ENCODE measurements at places on chromosomes 11 and 22.

DNA sequence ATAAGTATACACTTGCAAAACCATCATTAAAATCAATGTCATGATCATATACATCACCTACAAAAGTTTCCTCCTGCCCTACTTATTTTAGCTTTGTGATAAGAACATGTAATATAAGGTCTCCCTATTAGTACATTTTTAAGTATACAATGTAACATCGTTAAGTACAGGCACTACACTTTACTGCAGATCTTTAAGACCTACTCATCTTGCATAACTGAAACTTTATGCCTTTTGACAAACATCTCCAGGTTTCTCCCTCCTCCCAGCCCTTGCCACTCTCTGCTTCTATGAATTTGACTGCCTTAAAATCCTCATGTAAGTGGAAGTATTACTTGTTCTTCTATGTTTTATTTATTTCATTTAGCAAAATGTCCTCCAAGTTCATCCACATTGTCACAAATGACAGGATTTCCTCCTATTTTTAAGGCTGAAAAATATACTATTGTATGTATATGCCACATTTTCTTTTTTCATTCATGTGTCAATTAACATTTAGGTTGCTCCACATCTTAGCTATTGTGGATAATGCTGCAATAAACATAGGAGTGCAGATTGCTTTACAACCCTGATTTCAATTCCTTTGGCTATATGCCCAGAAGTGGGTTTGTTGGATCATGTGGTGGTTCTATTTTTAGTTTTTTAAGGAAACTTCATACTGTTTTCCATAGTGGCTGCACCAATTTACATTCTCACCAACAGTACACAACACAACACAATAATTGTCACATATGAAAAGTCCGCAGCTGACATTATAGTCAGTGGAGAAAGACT lies 471.1 kb upstream of the ANO3 start:
- no peak for DNase-seq

DNA sequence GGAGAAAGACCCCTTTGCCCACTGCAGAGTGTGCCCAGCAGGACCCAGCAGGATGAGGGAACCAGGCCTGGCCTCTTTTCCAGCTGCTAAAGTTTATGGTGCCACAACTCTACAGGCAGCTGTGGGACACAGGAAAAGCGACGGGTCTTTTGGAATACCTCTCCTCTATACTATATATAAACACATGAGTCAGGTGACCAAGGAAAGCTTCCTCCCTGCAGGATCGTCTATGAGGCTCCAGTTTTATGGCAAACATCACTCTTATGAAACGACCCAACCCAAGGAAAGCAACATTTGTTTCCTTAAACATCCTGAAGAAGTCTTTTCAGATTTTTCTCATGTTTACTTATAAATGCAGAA lies 102.8 kb upstream of the AKIP1 start:
- no peak for DNase-seq

DNA sequence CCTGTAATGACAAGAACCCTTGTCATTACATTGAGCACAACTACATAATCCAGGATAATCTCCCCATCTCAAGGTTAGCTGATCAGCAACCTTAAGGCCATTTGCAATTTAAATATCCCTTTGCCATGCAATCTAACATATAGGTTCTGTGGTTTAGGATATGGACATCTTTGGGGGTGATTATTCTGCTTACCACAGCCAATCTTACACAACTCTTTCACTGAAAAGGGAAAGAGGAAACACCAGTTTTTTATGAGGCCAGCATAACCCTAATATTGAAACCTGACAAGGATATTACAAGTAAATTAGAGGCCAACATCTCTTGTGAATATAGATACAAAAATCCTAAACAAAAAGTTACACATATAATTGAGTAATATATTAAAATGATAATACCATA lies 78.5 kb downstream of the CYP2R1 start:
- DNase-seq = no peak

DNA sequence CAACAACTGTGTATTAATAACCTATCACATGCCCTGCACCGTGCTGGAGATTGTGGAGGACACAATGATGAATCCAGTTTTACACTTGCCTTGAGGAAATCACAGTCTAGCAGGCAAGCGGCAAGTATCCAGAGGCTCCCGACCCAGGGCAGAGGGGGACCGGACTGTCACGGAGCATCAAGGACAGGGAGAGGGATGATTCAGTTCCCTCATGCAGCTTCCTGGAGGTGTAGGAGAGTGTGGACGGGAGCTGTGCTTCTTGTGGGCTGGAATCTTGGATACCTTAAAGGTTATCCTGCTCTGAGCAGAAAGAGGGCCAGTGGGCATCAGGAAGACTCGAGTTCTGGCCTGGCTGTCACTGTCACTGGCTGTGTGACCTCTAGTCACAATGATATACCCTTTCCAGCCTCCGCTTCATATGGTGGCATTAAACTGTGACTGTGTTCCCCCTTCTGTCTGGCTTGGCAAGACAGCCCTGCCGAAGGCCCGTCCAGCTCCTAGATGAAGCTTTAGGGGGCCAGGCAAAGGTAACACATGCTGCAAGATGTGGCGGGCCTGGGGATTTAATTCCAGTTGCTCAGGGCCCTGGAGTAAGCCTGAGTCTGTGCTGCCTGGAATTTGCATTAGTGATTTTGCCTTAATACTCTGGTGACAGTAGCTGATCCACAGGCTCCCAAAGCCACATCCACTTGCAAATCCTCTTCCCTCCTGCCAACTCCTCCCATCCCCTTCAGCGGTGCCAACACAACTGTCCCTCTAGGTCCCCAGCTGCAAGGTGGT lies 162.8 kb downstream of the DSCAML1 start:
- DNase-seq = no peak

- DNase-seq = no peak
Measured at GRCh38 chr11:8729837-8730696, 47.5 kb downstream of the RPL27A start.

DNA sequence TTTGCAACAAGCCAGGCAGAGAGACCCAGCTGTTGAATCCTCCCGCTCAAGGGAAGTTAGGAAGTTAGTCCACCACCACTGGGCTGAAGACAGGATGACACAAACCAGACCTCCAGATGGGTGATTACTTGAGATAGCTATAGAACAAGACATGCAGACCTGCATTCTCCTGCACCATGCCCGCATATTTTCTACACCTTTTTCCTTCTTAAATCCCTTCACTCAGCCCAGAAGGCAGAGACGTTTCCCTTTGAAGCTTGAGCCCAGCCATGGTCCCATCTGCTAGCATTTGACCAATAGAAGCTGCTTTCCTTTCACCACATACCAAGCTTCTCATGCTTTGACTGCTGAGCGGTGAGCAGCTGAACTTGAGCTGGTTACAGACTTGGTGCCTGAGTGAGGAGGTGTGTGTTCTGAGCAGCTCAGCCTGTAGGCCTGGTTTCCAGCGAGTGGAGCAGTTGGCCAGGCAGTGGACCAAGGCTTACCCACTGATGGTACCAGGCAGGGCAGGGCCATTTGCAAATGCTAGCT lies 29.2 kb upstream of the CBX6 start:
- DNase-seq = no peak

DNA sequence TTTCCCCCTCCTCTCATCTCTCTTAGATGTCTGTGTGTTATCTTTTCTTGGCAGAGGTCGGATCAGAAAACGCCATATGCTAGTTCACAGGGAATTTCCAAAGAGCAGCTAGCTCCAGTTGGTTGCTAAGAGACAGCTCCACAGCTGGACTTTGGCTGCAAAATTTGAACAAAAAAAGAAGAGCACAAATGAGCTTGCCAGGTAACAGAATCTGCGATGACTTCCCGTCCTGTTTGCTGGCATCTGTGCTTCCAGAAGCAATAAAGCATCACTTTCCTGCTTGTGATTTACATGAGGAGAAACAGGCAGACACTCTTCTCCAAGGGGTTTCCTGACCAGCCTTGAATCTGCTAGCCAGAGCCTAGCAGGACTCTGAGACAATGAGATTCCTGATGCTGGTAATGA lies 596.0 kb upstream of the B3GAT1 start:
- no peak for DNase-seq

GRCh38 chr22:42399315-42400271 lies 32.6 kb downstream of the NFAM1 start:
- no peak for DNase-seq

DNA sequence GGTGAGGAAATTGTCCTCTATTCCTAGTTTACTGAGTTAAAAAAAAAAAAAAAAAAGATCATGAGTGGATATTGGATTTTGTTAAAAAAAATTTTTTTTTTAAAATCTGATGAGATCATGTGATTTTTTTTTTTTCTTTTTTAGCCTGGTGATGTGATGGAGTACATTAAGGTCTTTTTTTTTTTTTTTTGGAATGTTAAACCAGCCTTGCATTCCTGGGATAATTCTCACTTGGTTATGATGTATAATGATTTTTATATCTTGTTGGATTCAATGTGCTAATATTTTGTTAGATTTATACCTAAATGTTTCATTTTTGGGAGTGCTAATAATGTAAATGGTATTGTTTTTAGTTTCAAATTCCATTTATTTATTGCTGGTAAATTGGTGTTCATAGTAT lies 43.3 kb downstream of the DDX10 start:
- no peak for DNase-seq

- DNase-seq = no peak
Measured at GRCh38 chr11:103622296-103622695, 414.1 kb upstream of the DDI1 start.

DNA sequence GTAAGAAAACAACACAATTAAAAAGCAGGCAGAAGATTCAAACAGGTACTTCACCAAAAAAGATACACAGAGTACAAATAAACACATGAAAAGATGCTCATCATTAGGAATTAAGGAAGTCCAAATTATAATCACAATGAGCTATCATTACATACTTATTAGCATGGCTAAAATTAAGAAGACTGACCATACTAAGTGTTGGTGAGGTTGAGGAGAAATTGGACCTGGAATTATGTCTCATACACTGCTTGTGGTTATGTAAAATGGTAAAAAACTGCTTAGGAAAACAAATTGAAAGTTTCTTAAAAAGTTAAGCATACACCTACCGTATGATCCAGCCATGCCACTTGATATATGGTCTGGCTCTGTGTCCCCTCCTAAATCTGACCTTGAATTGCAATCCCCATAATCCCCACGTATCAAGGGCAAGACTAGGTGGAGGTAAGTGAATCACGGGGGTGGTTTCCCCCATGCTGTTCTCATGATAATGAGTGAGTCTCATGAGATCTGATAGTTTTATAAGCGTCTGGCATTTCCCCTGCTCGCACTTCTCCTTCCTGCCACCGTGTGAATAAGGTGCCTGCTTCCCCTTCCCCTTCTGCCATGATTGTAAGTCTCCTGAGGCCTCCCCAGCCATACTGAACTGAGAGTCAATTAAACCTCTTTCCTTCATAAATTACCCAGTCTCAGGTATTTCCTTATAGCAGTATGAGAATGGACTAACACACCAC lies 4.8 kb downstream of the SAAL1 start:
- no peak for DNase-seq

GRCh38 chr22:36445158-36445668 lies 36.2 kb downstream of the TXN2 start:
- DNase-seq = no peak

GRCh38 chr11:44865866-44866272 lies 84.8 kb downstream of the TP53I11 start:
- no peak for DNase-seq

- no peak for DNase-seq
Measured at GRCh38 chr11:130047141-130047540, 22.6 kb upstream of the APLP2 start.

Data from AG04449 (cell line).